ENCODE measurements at places on chromosomes 2 and 18. TPM values are rescaled to one million over a fixed set of nuclear protein-coding genes. Genes with fewer than 3 reads are reported as not detected.

DNA sequence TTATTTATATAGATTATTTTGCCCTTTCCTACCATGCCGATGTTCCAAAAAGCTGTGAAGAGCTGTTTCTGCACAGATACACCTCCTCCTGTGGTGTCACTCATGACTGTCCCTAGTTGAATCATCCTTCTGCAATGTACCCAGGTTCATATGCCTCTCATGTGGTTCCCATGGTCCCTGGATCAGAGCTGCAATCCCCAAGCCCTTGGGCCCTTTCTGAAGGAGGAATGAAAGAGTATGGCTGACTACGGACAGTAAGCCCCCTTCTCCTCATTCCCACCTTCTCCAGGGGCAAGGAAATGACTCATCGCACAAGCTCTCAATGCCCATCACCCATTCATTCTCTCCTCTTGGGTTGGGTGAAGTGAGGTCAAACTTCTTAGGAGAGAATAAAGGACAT lies 63.9 kb upstream of the ACVR1 start:
- H3K4me1 ChIP-seq: no peaks in the 10 kb centered on the region
- DNase-seq: no peak
- peaks cover 3% of the 10 kb centered on the region for H3K27me3 ChIP-seq
- H3K36me3 ChIP-seq: no peaks in the 10 kb centered on the region
- no peak overlapping the region for H3K27ac ChIP-seq

Gene IL36RN
- not detected for total RNA-seq

Gene CLHC1
- total RNA-seq: 10.5 TPM

Gene PID1
- total RNA-seq: 0.27 TPM

Gene RTP5
- total RNA-seq: 0.12 TPM

GRCh38 chr2:232879618-232880494 lies 9.8 kb downstream of the SNORC start:
- peaks cover 14% of the 10 kb centered on the region for H3K27me3 ChIP-seq
- no peak overlapping the region for H3K4me3 ChIP-seq
- H3K36me3 ChIP-seq: no peaks in the 10 kb centered on the region

DNA sequence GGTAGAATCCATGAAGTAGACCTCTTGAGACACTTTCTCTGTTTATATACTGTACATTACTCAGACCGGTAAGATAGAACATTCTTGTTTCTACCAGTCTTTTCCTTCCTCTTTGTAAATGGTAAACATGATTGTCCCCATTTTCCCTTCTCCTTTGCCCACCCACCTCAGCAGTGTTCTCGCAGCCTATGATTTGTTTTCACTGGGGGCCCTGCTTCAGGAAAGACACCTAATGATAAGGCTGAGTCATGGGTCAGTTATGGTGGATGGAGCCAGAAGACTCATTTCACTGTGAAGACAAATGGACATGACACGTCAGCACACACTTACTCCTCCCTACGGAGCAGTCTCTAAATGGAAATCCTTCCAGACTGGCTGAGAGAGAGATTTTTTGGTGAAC lies 23.7 kb downstream of the CENPO start:
- peaks cover 63% of the 10 kb centered on the region for H3K36me3 ChIP-seq
- H3K4me1 ChIP-seq: no peaks in the 10 kb centered on the region
- H3K4me3 ChIP-seq: no peak overlapping the region
- no peak for DNase-seq
- H3K27me3 ChIP-seq: no peaks in the 10 kb centered on the region

Gene EVX2
- total RNA-seq: not detected

GRCh38 chr18:42559069-42559690 lies 556.3 kb downstream of the RIT2 start:
- no peak for DNase-seq
- H3K4me3 ChIP-seq: no peak overlapping the region
- H3K4me1 ChIP-seq: no peaks in the 10 kb centered on the region
- H3K27me3 ChIP-seq: no peaks in the 10 kb centered on the region
- H3K36me3 ChIP-seq: no peaks in the 10 kb centered on the region

DNA sequence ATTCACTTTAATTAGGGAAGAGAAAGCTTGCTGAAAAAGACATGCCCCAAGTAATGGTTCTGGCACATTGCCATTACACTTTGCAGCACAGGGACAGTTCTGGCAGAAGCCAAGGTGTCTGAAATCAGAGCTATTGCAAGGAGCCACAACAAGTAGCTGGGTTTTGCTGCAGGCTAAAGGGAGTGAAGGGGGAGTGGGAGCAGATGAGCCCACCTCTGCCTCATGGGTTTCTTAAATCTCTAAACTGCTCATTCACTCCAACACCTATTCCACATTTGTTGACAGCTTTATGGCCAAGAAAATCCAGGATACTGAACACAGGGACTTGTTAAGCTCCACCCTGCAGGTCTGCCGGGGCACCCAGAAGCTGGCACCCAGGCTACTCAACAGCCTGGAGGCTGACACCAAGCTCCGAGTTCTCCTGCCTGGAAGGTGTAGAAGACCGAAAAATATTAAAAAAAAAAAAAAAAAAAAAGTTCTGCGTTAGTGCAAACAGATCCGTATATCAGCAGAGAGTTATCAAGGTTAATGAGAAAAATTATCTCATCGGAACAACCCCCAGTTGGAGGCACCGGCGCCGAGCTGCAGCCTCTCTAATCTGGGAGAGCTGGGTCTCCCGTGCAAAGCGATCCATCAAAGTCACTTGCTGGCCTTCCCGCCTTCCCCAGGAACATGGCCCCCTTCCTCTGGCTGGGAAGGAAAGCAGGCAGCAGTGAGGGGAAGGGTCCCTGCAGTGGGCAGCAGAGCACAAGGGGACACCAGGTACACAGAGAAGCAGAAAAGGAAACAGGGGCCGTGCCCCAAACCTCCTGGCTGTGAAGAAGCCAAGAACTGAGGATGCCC lies 123.7 kb downstream of the HNMT start:
- no peaks in the 10 kb centered on the region for H3K36me3 ChIP-seq
- no peak overlapping the region for H3K4me3 ChIP-seq
- H3K27ac ChIP-seq: no peak overlapping the region
- no peaks in the 10 kb centered on the region for H3K27me3 ChIP-seq

DNA sequence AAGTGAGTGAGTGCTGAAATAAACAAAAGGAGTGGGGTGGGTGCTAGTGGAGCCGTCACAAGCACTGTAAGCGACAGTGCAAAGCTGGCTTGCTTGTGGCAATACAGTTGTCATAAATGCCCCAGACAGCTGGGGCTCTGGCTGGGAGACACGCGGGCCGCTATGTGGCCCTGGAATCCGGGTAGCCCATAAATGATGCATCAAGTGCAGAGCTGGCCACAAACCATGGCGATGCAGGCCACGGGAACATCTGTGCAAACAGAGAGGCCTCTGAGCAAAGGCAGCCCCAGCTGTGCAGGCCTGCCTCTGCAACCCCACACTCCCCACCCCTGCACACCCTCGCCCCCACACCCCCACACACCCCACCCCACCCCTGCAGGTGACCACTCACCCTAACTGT lies 349.2 kb upstream of the ID2 start:
- H3K4me3 ChIP-seq: no peak overlapping the region
- peak overlapping the region; percentile 50 for H3K27ac ChIP-seq
- no peaks in the 10 kb centered on the region for H3K36me3 ChIP-seq
- H3K27me3 ChIP-seq: peaks cover 26% of the 10 kb centered on the region
- no peaks in the 10 kb centered on the region for H3K4me1 ChIP-seq
- DNase-seq: no peak

Gene ZSWIM2
- not detected for total RNA-seq

Gene RAB17
- not detected for total RNA-seq

DNA sequence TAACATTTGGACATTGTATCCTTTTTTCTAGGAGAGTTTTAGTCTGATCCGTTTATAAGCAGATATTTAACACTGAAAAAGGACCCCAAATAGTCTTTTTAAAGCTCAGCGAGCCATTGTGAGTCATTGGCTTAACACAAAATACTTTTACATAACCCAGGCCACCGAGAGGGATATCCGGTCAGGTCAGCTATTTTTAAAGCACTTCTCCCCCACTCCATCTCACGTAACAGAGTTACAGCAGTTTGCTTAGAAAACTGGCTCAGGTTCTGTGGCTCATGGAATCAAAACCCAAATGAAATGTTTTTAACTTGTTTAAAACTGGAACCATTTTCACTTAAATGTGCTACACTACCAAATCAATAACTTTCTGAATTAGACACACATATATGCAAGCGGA lies 23.9 kb downstream of the COL4A3 start:
- H3K4me3 ChIP-seq: no peak overlapping the region
- H3K27ac ChIP-seq: no peak overlapping the region
- H3K4me1 ChIP-seq: peaks cover 23% of the 10 kb centered on the region
- DNase-seq: no peak
- peaks cover 3% of the 10 kb centered on the region for H3K36me3 ChIP-seq

GRCh38 chr2:37629529-37629928 lies 41.9 kb downstream of the CDC42EP3 start:
- H3K4me1 ChIP-seq: peaks cover 50% of the 10 kb centered on the region
- no peaks in the 10 kb centered on the region for H3K36me3 ChIP-seq
- H3K27ac ChIP-seq: no peak overlapping the region
- no peak for DNase-seq
- no peak overlapping the region for H3K4me3 ChIP-seq
- no peaks in the 10 kb centered on the region for H3K27me3 ChIP-seq

GRCh38 chr2:178602901-178603300 lies 122.6 kb downstream of the PLEKHA3 start:
- H3K4me3 ChIP-seq: no peak overlapping the region
- no peaks in the 10 kb centered on the region for H3K27me3 ChIP-seq
- peaks cover 79% of the 10 kb centered on the region for H3K36me3 ChIP-seq
- DNase-seq: no peak
- no peaks in the 10 kb centered on the region for H3K4me1 ChIP-seq

DNA sequence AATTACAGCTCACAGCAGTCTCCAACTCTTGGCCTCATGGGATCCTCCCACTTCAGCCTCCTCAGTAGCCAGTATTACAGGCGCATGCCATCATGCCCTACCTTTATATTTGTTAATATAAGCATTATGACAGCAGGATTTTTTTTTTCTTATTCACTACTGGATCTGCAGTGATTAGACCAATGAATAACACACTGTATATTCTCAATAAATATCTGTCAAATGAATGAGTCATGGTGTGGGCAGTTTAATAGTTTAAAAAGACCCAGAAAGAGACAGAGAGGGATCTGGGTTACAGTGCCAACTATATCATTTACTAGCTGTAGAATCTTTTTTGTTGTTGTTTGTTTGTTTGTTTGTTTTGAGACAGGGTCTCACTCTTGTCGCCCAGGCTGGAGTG lies 62.4 kb upstream of the LTBP1 start:
- no peak overlapping the region for H3K27ac ChIP-seq
- H3K4me1 ChIP-seq: no peaks in the 10 kb centered on the region
- no peak overlapping the region for H3K4me3 ChIP-seq
- H3K27me3 ChIP-seq: peaks cover 4% of the 10 kb centered on the region
- no peaks in the 10 kb centered on the region for H3K36me3 ChIP-seq

Gene TYMS
- 5.1 TPM for total RNA-seq

- H3K36me3 ChIP-seq: peaks cover 70% of the 10 kb centered on the region
- no peaks in the 10 kb centered on the region for H3K27me3 ChIP-seq
- no peak overlapping the region for H3K4me3 ChIP-seq
- no peak overlapping the region for H3K27ac ChIP-seq
- peaks cover 31% of the 10 kb centered on the region for H3K4me1 ChIP-seq
Observed at GRCh38 chr2:201149064-201149820, 33.3 kb downstream of the CFLAR start.

DNA sequence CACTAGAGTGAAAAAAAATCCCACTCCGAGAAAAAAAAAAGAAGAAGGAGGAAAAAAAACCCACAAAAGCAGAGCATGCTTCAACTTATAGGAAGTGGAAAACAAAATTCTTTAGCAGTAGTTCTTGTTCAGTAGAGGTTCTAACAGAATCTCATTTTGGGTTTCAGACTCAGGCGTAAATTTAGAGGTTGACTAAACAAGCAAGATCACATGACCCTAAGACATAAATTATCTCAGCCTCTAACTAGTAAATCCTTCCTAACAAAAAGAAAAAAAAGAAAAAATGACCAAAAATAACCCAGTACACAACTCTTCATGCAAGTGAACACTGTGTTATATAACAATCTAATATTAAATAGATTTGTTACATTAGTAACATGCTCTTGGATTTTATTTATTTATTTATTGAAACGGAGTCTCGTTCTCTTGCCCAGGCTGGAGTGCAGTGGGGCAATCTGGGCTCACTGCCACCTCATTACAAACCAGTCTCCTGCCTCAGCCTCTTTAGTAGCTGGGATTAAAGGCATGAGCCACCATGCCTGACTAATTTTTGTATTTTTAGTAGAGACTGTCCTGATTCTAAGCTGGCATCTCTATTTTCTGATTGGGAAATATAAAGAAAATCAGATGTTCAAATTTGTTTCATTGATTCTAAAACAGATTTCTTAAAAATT lies 35.4 kb downstream of the PPP4R3B start:
- H3K4me3 ChIP-seq: no peak overlapping the region
- H3K27ac ChIP-seq: no peak overlapping the region
- peaks cover 71% of the 10 kb centered on the region for H3K36me3 ChIP-seq

- H3K36me3 ChIP-seq: no peaks in the 10 kb centered on the region
- H3K4me3 ChIP-seq: no peak overlapping the region
- H3K27ac ChIP-seq: no peak overlapping the region
- no peaks in the 10 kb centered on the region for H3K27me3 ChIP-seq
- H3K4me1 ChIP-seq: no peaks in the 10 kb centered on the region
Observed at GRCh38 chr18:37742436-37742835, 176.8 kb upstream of the CELF4 start.

- no peak overlapping the region for H3K4me3 ChIP-seq
- no peaks in the 10 kb centered on the region for H3K4me1 ChIP-seq
- no peaks in the 10 kb centered on the region for H3K36me3 ChIP-seq
- no peaks in the 10 kb centered on the region for H3K27me3 ChIP-seq
- DNase-seq: no peak
Observed at GRCh38 chr2:122206101-122206500, 450.6 kb downstream of the TSN start.

Gene ZNF638
- 125 TPM for total RNA-seq

GRCh38 chr2:188189356-188189755 lies 102.3 kb upstream of the GULP1 start:
- no peaks in the 10 kb centered on the region for H3K27me3 ChIP-seq
- DNase-seq: no peak
- H3K36me3 ChIP-seq: no peaks in the 10 kb centered on the region
- no peak overlapping the region for H3K27ac ChIP-seq
- no peaks in the 10 kb centered on the region for H3K4me1 ChIP-seq

DNA sequence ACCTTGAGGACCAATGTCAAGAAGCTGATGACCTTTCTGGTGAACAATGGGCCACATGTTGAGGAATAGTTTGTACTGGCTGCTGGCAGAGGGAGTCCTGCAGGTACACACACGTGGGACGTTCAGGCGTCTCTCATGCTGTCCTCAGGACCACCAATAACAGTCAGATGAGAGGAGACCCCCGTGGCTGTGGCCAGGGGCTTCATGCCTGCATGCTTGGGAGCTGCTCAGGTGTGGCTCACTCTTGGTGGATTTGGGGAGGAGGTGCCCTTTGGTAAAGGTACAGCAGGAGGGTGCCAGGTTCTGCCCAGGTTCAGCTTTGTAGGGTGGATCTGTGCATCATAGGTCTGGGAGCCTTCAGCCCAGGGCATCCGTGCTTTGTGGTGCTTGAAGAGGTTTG lies 62.9 kb upstream of the PXDN start:
- no peaks in the 10 kb centered on the region for H3K36me3 ChIP-seq
- H3K27me3 ChIP-seq: no peaks in the 10 kb centered on the region
- H3K4me3 ChIP-seq: no peak overlapping the region

DNA sequence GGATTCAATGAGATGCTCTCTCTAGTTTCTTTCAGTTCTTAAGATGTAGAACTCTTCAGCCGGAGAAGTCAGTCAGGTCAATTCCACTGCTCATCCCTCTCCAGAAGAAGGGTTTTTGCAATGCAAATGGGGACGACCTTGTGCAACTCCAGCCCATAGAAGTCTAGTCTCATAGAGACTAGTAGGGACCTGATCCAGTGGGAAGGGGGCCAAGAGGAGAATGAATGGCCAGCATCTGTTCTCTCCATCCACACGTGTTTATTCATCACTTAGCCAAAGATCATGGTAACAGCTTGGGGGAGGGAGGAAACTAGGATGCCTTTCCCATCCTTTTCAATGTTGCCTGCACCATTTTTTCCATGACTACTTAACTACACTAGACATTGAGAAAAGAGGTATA lies 120.2 kb downstream of the LAMA3 start:
- DNase-seq: no peak
- no peaks in the 10 kb centered on the region for H3K36me3 ChIP-seq
- H3K27ac ChIP-seq: no peak overlapping the region
- H3K27me3 ChIP-seq: peaks cover 10% of the 10 kb centered on the region

Measured in activated B cell treated with CpG ODN at 0.5 μM for 24 hours (primary cell).